ENCODE measurements at places on chromosomes 13 and 19.

DNA sequence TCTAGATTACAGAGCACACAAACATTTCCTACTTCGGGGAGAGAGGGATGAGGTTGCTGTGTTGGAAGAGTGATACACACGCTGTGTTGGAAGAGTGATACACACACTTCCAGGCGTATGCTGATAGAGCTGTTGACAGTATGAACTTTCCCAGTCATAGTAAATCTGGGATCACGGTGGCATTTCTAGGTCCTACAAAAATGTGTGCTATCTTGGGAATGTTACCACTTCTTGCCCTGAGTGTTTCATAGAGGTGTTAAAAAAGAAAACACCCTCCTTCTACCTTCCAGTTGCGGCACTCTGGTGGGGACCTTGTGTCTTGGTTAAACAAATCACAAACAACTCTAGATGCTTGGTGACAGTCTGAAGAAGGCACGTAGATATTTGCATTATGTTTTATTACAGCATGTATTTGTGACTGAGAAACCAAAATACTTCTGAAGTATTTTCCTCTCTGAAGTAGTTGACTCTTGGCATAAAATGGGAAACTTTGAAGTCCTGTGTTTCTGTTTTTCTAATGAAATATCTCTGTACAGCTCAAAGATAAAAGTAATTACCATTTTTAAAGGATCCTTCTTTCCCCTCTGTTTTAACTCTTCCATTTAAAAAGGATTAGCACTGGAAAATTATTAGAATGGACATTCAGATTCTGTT, 52.5 kb downstream of the ARHGAP35 start:
- DNase-seq: no peak

DNA sequence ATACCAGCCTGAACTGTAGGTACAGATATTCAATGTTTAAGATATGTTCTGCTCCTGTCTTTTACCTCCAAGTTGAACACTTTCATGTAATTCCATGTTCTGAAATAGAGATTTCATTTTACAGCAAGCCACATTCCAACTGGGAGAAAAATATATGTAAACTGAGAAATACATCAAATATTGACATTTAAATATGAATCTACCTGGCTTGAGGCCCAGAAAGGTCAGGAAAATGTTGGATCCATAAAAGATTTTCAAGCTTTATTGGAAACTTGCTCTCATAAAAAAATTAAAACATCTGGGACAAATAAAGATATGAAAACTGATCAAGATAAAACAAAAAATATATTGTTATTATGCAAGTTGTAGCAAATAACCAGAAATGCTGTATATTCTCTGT, 1078.7 kb upstream of the ATXN8OS start:
- DNase-seq: no peak

DNA sequence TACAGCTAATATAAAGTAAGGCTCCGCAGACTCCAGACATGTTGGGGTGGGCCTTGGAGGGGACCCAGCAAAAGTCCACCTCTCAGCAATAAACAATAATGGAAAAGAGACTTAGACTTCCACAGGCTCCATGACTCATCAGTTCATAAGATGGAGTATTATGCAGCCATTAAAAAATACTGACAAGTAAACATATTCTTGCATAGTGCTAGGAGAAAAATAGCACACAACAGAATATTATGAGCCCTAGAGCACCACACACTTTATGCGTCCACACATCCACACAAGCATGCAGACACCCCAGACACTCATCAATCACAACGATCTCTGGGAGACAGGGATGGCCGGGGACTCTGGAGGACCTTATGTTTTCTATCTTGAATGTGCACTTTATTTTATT, 46.0 kb downstream of the PDCD5 start:
- no peak for DNase-seq

GRCh38 chr19:13347367-13347766, 158.9 kb downstream of the CACNA1A start:
- DNase-seq: no peak

- DNase-seq: no peak
Measured at GRCh38 chr13:48491423-48492095, 41.3 kb downstream of the RCBTB2 start.

- DNase-seq: no peak
Measured at GRCh38 chr13:113919761-113920559, 53.9 kb downstream of the C13orf46 start.

- no peak for DNase-seq
Measured at GRCh38 chr13:28890712-28891111, 70.6 kb downstream of the MTUS2 start.

- DNase-seq: no peak
Measured at GRCh38 chr13:36344173-36344572, 2.0 kb downstream of the SPART start.

- no peak for DNase-seq
Measured at GRCh38 chr13:79389026-79389425, 17.0 kb downstream of the RBM26 start.

DNA sequence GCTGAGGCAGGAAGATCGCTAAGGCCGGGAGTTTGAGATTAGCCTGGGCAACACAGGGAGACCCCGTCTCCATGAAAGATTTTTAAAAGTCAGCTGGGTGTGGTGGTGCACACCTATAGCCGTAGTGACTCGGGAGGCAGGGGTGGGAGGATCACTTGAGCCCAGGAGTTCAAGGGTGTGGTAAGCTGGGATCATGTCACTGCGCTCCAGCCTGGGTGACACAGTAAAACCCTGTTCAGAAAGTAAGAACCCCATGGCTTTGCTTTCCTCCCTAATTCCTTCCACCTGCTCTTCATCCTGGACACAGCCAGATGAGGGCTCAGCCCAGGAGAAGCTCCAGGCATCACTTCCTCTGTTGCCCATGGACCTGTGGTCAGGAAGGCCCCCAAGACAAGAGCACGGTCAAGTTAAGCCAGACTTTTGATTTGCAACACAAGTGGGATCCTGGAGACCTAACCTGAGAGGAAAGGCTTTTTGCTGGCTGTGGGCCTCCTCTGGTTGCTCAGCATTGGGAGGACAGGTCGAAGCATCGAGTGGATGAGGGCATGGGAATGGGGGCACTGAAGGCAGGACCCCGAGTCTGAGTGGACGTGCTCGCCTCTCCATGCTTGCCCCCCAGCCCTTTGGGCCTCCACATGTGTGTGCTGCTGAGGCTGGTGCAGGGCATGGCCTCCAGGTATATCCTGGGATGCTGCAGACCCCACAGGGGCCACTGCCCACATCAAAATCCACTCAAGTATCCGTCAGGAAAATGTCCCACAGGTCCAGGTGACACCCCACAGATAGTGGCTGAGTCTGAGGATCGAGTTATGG, 25.4 kb downstream of the TUBA3C start:
- DNase-seq: no peak

GRCh38 chr13:59274958-59275727, 888.6 kb downstream of the DIAPH3 start:
- no peak for DNase-seq

- DNase-seq: no peak
Measured at GRCh38 chr19:12578641-12579040, 27.4 kb upstream of the ZNF564 start.

DNA sequence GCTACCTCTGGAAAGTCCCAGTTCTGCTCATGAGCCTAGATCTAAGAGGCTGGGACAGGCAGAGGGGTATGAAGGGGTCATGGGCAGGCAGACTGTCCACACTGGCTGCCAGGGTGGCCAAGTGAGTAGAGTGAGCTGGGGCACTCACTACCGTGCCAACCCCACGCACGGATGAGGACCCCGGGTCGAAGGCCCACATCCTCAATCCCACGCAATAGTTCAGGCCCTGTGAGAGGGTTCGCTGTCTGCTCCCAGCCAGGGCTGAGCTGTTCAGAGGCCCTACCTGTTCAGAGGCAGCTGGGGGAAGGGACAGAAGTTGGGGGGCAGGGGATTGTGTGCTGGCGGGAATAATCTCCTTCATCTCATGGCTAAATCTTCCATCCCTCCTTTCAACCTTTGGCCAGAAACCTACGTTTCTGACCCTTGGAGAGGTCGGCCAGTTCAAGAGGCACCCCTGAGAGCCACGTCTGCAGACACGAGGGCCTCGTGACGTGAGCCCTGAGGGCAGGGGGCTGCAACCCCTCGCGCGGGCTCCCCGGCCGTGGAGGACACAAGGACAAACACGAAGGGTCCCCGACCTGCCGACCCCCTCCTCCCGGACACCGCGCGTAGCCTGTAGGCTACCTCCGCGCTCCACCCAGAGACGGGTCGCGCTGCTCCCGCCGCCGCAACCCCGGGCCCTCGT, 1.0 kb upstream of the RPS5 start:
- DNase-seq: no peak

DNA sequence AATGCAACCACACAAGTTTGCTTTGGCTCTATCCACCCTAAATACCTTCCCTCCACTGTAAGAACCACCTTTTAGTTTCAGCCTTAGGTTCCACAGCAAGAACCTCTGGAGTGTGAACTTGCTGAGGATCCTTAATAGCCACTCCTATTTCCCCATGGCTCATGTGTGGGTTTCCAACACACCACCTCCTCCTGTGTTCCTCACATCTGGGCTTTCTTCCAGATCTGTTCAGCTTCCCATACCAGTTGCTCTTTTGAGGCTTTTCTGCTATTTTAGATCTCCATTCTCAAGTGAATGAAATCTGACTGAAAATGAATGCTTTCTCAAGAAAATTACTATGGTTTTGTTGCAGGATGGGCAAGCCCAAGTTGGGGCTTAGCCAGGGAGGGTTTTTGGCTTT, 104.8 kb upstream of the MIR17HG start:
- no peak for DNase-seq

GRCh38 chr13:44340508-44340907, 33.1 kb upstream of the SERP2 start:
- no peak for DNase-seq

DNA sequence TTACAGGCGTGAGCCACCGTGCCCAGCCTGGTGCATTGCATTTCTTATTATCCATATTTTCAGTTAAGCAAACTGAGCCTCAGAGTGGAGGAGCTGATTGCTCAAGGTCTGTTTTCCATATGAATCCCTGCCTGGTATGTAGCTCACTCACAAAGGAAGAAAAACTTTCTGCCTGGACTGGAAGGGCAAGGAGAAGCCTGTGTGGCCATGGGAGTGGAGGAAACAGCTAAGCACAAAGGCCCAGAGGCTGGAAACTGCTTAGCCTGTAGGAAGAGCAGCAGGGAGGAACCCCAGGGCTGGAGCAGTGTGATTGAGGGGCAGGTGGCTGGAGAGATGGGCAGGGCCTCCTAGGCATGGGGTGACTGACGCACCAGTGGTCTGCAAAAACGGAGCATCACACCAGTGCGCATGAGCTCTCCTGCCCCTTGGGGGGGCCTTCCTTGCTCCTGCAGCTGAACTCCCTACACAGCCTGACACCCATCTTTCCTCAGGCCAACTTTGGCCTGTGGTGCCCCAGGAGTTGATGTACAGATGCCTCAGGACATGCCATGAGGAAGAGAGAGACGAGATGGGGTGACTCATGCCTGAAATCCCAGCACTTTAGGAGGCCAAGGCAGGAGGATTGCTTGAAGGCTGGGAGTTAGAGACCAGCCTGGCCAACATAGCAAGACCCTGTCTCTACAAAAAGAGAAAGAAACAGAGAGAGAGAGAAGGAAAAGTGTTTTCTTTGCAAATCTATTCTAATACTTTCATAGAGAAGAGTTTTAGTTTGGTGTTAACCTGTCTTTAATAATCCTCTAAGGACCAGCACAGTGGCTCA, 2.8 kb upstream of the HNRNPM start:
- no peak for DNase-seq

DNA sequence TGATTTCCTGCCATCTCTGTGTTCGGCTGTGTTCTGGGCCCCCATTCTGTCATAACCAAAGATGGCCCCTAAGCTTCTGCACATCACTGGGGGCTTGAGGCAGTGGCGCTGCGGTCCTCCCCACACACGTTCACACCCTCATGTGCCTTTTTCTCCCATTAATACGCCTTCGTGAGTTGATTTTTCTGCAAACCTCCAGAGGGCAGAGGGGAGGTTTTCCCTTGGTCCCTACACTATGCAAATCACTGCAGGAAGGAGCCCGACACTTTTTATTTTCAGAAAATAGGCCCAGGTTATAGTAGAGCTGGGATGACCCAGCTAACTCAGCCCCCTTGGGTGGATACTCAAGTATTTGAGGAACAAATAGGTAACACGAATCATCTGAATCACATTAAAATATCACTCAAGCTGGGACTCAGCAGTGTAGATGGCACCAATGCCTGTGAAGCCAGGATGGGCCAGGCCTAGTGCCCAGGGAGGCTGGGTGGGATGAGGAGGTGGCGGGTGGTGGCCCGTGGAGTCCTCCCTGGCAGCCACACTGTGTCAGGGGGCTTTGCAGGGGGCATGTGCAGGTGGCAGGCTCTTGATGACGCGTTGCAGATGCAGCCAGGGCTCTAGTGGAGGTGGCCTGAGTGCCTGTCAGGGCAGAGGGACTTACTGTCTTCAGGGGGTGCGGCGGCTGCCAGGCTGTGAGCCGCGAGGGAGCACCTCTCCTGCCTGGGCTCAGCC, 234.3 kb downstream of the TEX29 start:
- DNase-seq: no peak

DNA sequence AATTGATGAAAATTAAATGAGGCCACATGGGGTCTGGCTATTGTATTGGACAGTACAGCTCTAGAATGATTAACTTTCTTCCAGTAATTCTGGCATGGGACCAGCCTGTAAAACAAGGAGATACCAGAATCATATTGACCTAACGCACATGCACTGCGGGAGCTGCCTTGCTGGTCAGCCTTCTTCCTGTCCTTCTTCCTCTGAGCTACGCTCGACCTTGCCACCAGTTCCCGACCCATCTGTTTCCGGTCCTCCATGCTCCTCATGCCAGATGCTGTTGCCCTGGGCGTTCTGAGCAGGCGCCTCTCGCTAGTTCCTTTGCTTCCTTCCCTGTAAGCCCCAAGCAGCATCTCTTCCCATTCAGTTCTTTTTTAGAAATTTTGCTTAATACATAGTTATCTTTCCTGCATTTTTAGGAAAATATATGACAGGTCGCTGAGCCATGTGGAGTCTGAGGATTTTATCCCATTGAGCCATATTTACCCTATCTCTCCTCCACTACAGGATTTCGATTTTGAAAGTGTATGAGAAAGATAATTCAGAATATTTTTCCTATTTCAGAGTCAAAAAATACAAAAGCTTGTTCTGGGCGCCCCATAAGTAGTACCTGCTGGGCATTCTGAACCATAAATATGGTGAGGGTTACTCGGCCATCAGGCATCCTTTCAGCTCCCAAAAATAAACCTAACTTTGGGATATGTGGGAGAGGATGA, 38.6 kb downstream of the TNFRSF19 start:
- no peak for DNase-seq

DNA sequence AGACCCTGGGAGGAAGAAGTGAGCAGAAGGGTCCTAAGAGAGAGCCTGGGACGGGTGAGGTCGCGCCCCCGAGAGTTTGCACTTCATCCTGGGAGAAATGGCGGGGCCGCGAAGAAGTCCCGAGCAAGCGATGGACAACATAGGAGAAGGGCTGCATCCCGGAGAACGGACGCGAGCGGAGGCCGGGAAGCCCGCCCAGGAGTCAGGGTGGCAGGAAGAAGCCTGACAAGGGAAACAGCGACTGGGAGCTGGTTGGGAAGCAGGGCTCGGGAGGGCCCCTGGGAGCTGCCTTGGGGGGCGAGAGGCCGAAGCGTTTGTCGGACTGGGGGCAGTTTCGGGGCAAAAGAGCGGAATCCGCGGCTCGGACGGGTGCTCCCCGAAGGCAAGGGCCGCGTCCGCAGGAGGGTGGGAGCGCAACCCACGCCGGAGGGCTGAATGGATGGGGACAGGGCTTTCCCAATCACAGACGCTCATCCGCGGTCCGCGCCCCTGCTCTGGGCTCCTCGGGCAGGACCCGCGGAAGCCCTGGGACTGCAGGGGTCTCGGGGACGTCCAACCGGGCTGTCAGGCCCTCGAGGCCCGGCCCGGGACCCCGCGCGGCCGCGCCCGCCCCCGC, 469 bp downstream of the ABHD17A start:
- DNase-seq: no peak

GRCh38 chr13:108915095-108915633, 285.8 kb downstream of the MYO16 start:
- DNase-seq: no peak
